Jurkat, Clone E6-1 (cell line): ENCODE measurements at places on chromosomes 5 and 9.

DNA sequence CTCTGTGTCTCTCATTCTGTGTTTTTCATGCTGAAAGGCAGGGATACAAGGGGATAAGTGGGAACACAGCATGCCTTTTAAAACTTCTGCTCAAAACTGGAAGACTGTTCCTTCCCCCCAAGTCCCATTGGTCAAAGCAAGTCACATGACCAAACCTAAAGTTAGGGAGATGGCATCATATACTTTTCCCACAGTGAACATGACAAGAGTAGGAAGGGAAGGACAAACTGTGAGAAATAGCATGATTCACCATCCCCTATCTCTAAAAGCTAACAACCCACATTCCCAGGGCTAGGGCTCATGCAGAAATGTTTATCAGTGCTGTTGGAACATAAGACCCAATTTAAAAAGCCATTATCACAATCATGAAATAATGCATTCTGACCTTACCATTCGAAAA is 24.2 kb upstream of the SHISAL2B start:
- DNase-seq, result no peak

DNA sequence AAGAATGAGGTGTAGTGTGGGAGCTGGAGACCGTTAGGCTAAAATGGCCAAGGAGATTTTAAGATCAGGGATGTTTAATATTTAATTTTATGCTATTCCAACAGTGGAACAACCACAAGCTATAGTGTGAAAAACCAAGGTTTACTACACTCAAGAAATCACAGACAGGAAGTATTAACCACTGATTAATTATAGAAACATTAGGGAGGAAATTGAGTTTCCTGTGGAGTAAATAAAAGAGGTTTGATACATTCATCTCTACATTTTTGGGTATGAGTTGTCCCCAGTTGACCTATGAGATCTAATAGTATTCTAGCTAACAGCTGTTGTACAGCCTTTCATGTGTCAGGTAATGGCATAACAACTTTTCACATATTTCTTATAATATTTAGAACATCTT is 103.7 kb upstream of the MPDZ start:
- DNase-seq, result no peak

DNA sequence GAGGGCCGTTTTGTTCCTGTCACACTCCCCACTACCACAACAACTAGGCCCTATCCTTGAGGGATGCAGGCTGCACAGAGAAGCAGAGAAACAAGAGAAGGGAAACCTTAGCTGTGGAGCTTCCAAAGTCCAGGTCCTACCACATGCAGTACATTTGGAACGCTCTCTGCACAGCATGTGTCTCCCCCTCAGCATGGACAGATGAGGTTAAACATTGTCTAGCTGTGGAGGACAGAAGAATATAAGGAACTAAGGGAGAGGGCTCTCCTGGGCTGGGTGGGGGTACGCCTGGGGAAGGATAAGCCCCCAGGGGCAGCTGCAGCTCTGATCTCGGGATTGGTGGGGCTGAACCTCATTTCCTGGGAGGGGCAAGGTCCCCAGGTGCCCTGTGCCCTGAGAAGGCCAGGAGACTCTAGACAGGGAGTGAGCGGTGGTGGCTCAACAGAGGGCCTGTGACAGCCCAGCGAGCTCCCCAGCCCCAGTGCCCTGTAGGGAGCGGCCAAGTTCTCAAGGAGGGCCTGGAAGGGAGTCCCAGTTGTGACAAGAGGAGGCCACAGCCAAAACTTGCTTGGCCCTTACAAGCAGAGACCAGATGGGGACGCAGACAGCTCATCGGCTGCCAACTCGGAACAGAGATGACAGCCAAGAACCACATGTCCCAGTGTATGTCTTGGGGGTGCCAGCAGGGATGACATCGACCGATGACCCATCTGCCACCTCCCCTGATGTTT is 30.1 kb downstream of the TSPAN17 start:
- DNase-seq, result no peak

GRCh38 chr5:133235696-133236426 is 184.0 kb downstream of the HSPA4 start:
- no peak for DNase-seq

DNA sequence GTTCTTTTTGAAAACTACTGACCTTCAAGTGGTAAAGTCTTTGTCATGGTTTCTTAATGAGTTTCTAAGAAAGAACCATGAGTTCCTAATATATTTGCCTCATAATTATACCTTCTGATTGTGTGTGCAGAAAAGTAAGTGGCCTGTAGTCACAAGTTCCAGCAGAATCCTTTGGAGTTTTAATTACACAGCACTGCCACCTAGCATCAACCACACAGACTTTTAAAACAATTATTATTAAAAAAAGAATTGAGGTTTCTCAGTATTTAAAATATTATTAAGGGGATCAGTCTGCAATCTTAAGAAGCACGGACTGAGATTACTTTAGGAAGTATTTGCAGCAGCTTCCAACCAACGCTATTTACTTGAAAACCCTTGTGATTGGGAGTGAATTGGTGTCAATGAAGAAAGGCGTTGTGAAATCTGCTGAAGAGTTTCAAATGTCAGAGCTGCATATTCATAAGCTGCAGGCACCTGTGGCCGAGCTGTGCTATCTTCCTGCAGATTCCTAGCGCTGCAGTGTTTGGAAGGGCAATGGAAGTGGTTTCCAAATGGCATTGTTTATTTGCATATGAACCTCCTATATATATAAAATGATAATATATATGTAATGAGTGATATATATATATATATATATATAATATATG is 1074.2 kb upstream of the WWC1 start:
- DNase-seq, result no peak

- no peak for DNase-seq
These were observed 10.7 kb upstream of the POC5 start for GRCh38 chr5:75727931-75728330.

- DNase-seq, result no peak
These were observed 271.2 kb upstream of the TMEM161B start for GRCh38 chr5:88539693-88540365.

- DNase-seq, result peak; percentile 54
These were observed 22.5 kb upstream of the JAKMIP2 start for GRCh38 chr5:147805030-147805454.

GRCh38 chr9:114894609-114895433 is 35.6 kb downstream of the TNFSF8 start:
- peak; percentile 55 for DNase-seq

DNA sequence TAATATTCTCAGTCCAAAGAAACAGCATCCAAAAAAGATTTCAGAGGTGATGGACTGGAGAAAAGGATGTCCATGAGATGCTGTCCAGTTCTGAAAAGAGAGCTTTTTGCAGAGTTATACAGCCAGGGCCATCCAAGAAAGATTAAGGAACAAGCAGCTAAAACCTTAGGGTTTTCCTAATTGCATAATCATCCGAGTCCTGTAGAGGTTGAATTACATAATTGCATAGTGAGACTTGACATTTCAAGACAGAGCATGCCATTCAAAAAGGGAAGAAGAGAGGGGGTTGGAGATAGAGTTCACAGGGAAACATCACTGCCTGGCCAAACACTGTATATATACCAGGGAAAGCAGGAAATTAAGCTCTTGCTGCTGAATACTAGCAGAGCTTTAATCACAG is 1729.2 kb upstream of the WWC1 start:
- DNase-seq, result no peak

DNA sequence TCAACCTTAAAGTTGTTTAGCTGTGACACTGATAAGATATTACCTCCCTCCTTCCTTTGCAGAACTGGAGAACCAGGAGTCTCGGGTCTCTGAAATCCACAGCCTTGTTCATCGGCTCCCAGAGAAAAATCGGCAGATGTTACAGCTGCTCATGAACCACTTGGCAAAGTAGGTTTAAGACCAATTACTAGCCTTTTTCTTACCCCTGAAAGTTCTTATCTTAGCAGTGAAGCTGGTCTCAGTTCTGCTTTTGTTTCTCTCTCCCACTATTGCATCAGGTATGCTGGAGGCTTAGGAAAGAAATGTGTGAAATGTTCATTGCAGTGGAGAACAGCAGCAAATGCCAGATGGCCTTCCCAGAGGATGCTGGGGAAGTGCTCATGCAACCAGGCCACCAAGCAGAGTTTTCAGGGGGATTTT is 287.4 kb downstream of the ARHGAP26 start:
- no peak for DNase-seq

DNA sequence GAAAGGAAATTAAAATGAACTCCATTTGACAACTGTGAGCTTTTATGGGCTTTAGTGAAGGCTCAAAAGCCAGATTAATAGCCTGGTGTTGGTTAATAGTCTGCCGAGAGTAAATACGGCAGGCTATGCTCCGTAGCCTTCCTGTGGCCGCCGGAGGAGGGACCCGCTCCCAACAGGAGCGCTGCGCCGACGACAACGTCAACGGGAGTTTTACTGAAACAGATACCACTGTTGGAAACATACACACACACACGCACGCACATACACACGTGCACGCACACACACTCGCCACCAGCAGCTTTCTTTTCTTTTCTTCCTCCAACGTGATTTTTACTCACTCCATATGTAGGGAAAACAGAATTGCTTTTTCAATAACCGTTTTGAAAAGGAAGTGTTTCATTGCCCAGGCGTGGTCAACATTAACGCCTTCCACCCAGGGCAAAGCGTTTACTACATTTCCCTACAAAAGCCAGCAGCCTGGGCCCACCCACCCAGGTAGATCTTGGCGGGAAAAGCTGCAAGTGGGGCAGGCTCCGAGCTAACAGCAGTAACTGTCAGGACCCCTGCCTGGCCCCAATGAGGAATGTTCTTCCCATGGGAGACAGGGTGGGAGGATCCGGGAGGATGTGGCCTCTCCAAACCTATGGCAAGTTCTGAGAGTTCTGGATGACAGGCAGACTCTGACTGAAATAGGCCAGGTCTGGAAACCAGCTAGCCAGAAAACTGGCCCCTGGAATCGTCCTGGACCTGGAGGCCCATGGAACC is 72.3 kb downstream of the PAX5 start:
- DNase-seq, result no peak

GRCh38 chr5:1152156-1152555 is 40.3 kb upstream of the SLC12A7 start:
- DNase-seq, result no peak

- DNase-seq, result no peak
These were observed 69.8 kb downstream of the SLC46A2 start for GRCh38 chr9:112820881-112821280.

GRCh38 chr5:159909126-159909525 is 7.2 kb upstream of the ADRA1B start:
- DNase-seq, result no peak

GRCh38 chr9:86713970-86714369 is 233.3 kb downstream of the GAS1 start:
- no peak for DNase-seq

DNA sequence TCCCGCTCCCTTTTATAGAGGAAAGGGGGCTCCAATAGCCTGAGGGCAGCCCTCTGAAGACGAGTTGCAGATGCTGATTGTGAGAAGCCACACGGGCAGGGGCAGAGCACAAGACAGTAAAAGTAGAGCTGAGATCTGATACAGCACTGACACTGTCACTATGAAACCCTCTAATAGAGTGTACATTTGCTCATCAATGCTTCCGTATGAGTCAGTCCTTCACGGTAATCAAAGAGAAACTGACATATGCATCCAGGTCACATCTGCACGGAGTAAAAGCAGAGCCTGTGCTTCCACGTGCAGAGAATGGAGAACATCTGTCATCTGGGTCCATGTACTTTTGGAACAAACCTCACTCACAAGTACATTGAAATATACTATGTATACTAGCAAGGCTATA is 60.6 kb upstream of the TMEM215 start:
- DNase-seq, result no peak

DNA sequence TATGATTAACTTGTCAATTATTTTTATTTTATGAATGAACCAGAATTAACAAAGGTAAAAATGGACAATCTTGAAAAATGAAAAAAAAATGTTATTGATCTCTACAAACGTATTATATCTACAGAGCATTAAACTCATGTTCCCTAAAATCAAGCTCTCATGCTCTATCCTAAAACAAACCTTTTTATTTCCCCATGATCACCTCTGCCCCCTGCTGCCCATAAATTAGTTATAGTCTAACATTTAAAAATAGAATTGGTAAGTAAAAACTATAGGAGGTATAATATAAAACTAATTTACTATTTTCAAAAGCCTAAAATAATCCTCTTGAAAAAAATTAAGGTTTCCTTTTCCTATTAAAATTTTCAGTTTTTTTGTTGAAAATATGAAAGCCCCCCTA is 168.0 kb upstream of the POU5F2 start:
- DNase-seq, result peak; percentile 11
